T-helper 1 cell (primary cell): ENCODE measurements at places on chromosomes 12 and 14.

DNA sequence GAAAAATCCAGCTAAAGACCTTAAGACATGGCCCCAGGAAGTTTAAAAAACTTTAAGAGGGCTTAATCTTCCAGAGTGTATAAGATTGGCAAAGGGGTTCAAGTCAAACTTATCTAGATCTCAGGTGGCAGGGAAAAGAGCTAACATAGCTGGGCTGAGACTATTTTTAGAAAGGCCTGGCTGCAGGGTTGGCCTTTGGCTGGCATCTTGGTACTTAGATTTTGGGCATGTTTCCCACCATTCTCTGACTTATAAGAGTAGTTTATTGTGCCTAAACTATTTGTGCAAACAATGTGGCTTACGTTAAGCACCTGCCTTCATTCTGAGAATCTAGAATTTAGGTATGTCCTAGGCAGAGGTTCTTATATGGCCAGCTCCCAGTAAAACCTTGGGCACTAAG lies 214.0 kb upstream of the MIS18BP1 start:
- no peak for DNase-seq

GRCh38 chr14:32134448-32135097 lies 57.5 kb downstream of the ARHGAP5 start:
- no peak for DNase-seq

DNA sequence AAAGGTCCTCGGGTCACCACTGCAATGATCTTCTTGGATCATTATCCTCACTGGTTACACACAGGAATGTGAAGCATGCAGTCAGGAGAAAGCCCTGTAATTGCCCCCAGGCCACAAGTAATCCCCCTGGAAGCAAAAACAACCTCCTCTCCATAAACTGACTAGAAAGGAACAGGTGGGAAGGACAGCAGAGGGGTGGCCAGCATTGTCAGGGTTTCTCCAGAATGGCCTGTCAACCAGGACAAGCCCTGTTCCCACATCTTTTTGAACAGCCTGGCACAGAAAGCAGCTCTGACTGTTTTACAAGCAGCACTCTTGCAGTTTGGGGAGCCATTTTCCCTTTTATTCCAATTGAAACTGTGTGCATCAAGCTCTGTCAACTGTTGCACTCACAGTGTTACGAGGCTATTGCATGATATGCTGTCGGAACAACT lies 36.1 kb downstream of the TMCC3 start:
- DNase-seq = no peak

- DNase-seq = no peak
Observed at GRCh38 chr14:104933746-104934733, 9.4 kb downstream of the PLD4 start.

DNA sequence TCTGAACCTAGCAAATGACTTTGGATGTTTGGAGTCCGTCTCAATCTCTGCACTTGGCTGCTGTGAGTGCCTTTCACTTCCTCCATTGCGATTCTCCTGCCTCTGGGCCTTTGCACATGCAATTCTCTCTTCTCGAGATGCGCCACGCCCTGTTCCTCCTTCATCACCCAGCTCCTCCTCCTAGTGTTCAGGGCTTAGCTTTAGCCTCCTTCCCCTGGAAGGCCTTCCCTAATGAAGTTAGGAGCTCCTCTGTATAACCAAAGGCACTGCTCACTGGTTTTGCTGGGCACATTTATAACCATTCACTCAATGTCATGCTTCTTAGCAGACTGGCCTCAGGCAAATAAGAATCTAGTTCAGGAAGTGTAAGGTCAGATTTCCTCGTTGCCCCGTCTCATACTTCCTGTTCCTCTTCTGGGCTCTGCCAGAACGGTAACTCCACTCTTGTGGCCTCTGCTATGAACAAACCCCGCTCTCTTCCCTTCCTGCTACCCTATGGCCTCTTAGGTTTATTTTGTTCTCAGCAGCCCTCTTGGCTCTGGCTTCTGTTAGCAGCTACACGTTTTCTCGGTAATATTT lies 171.4 kb downstream of the CRADD start:
- DNase-seq = no peak

DNA sequence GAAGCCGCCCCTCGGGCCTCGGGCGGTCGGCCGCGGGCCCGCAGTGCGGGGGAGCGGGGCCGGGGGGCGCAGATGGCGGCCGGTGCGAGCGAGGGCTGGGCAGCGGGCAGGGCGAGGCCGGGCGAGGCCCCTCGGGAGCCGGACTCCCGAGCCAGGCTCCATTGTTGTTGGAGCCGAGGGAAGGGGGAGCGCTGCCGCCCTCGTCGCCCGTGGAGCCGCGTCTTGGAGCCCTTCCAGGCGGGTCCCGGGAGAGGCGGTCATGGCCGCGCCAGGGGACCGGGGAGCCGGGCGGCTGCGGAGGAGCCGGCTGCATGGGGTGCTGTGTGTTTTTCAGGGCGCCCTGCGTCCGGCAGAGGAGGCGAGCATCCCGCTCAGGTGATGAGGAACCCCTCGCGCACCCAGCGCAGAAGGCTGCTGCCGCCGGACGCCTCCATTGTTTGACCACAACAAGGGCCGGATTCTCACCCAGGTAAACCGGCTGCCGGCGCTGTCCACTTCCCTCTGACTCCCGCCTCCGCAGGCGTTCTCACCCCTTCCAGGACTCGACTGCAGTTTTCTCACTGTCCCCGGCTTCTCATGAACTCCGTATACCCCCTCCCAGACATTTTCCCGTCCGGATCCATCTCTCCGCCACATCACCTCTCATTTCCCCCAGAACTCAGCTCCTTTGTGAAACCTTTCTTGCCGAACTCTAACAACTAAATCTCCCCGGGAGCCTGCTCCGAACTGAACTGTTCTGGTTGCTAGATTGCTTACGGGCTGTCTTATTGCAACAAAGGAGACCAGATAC lies 732 bp downstream of the ZNF664 start:
- peak; percentile 22 for DNase-seq

DNA sequence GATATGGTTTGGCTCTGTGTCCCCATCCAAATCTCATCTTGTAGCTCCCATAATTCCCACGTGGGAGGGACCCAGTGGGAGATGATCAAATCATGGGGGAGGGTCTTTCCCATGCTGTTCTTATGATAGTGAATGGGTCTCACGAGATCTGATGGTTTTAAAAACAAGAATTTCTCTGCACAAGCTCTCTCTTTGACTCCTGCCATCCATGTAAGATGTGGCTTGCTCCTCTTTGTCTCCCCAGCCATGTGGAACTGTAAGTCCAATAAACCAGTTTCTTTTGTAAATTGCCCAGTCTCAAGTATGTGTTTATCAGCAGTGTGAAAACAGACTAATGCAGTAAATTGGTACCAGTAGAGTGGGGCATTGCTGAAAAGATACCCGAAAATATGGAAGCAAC lies 146.2 kb downstream of the DPF3 start:
- no peak for DNase-seq

DNA sequence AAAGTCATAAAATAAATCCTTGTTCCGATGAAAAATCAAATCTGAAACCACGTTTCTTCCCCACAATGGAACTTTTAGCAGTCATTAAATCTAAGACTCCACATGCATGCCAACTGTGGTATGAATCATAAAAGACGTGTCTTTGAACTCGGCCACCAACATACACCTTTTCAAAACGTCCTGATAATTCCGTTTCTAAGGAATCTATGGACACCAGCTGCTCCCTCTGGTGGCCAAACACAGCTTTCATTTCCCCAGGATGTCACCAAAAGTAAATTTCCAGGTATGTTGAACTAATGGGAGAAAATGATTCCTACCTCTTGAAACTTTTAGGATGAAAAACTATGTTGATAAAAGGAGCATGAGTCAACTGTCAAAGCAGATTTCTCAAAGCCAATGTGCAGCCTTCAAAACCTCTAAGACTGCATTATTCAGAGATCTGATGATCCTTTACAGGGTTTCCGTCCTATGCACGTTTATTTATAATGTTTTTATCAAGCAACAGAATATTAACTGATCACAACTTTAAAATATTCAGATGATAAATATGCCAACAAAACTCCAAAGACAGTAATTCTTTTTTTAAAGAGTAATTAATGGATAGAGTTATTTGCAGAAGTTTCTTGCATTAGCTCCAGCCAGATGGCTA lies 96.2 kb downstream of the CIT start:
- DNase-seq = no peak

DNA sequence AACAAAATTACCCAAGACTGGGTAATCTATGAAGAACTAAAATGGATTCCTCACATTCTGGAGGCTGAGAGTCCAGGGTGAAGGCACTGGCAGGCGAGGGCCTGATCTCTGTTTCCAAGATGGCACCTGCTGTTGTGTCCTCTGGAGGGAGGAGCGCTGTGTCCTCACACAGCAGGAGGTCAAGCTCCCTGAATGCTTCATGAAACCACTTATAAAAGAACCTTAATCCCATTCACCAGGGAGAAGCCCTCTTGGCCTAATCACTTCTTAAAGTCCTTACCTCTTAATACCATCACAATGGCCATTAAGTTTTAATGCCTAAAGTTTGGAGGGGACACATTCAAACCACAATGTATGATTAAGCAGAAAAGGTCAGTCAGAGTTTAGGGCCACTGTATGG lies 172.4 kb downstream of the EMP1 start:
- no peak for DNase-seq

DNA sequence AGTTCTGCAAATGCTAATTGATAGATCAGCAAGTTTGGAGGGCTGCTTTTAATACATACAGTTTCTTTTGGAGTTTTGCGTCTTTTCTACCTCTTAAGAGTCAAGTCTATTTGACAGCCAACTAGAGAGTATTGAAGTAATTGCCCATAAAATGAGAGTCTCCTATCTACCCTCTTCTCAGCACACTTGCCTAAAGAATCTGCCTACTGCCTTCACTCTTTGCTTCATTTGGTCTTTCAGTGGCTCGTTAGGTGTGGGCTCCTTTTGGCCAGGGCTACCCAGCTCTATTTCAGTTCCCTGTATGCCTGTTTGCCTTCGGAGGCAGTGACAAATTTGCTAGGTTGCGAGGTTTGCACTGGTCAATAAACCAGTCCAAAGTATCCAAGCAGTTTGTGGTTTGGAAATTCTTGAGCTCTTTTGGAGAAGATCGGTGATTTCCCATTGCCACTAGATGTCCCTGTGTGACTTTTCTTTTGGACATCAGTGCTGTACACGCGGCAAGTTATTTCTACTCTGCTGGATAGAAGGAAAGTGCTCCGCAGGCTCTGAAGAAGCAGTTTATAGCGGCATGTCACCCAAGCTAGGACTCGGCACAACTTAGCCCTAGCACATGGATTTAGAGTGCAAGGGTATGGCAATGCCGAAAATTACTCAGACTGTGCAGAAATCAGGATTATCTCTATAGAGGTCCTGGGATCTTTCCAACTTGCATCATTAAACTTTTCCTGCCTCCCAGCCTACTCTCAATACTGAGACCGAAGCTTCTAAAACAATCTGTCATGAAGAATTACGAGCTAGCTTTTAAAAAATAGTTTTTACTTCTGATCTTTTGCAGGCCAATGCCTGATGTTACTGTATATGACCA lies 38.6 kb downstream of the MGST1 start:
- no peak for DNase-seq

DNA sequence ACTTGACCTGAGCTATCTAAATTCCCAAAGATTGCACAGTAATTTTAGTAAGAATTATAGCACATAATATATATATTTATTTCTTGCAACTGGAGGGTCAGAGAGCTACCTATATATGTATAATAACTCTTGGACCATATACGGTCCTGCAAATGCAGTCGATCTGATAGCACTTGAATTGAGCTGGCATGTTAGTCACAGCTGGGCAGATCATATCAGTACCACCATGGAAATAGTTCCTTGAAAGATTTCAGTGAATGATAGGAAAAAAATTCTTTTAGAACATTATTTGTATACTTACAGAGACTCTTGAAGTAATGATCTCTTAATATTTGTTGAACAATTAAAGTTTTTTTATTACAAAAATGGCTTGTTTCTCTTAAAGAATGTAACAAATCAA lies 94.5 kb upstream of the MON2 start:
- DNase-seq = no peak

DNA sequence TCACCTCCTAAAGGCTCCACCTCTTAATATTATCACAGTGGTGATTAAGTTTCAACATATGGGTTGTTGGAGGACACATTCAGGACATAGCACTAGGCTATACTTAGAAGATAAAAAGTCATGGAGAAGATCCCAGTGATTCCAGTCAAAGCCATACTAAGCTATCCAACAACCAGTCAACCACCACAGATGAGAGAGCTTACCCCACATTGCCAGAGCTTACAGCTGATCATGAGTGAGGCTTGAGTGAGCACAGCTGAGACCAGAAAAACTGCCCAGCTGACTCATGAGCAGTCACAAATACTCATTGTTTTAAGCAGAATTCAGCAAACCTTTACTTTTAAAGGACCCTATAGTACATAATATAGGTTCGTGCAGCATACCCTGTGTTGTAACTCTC lies 85.1 kb downstream of the DRAM1 start:
- DNase-seq = no peak

- no peak for DNase-seq
Observed at GRCh38 chr12:14986449-14986848, 13.6 kb downstream of the PDE6H start.

DNA sequence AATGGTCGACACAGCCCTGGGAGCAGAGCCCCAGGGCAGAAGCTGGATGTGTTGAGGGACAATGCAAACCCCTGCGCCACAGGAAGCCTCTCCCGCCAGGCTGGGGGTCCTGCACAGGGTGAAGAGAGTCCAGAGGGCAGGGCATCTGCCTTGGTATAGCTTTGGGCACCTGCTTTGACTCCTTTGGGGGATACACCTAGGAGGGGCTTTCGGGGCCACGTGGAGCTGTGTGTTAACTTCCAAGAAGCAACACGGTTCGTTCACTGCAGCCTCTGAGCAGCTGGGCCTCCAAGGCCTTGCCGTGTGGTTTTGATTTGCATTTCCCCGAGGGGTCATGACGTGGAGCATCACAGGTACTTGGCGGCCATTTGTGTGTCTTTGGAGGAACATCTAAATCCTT lies 5.8 kb upstream of the PUS1 start:
- no peak for DNase-seq

DNA sequence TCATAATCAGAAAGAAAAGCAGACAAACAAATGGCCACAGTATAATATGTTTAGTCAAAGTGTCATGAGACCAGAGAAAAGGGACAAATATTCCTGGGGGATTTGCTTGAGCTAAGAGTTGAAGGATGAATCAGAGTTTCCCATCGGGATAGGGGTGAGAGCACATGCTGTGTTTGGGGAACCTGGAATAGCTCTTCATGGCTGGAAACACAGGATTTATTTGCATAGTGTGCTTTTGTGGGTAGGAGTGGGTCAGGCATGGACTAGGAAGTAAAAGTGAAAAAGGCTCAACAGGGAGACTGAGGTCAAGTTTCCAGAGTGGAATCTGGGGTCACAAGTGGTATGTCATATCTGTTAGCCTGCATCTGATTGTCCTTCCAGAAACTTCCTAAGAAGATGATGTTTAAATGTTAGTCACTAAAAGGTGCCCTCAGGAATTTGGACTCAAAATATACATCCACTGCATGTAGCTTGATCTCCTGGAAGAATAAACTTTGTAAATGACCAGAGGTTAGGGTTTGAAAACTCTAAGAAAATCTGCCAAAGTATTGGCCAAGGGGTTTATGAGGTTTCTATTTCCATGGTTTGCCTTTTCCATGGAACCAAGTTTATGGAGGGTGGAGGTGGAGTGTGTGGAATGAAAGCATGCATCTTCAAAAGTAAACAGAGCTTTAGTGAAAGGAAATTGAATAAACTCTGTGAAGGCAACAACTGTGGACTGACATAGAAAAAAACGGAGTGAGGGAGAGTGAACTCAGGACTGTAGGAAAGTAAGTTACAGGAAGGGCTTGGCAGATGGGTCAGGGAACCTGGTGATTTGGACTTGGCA lies 344.6 kb downstream of the C12orf75 start:
- no peak for DNase-seq

- DNase-seq = no peak
Observed at GRCh38 chr12:113030875-113031525, 25.5 kb upstream of the DTX1 start.
